ENCODE measurements at places on chromosomes 7 and 10.

DNA sequence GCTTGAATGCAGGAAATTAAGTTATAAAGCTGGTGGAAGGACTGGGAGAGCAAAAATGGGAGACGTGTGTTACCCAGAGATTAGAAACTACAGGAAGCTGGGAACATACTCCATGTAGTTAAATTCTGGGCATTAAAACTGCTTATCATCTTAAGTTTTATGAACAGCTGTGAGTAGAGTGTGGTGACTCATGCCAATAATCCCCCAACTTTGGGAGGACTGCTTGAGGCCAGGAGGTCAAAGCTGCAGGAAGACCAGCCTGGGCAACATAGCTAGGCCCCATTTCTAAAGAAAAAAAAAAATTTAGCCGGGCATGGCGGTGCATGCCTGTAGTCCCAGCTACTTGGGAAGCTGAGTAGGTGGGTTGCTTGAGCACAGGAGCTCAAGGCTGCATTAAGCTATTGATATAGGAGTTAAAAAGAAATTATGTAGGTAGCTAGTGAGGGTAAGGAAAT, 56.2 kb upstream of the SEPHS1 start:
- no peak for DNase-seq

DNA sequence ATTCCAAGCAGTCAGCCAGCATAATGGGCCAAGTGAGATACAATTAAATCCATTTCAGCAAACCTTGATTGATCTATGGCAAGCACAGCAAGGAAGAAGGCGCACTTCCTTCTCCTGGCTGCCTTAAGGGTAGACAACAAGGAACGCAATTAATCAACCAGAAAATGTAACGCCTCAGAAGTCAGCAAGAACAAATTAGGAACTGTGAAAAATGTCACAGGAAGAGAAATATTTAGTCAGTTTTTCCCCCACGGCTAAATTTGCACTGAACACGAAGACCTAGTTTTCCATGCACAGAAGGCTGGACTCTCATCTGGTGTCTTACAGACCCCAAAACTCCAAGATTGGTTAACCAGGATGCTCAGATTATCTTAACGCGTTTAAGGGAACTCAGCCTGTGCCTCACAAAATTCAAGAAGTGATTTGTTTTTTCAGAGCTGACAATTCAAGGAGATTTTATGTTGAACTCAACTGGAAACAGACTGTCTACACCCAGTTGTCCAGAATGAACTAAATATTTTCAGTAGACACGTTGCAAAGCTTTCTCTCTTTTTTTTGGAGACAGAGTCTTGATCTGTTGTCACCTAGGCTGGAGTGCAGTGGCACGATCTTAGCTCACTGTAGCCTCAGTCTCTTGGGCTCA, 14.2 kb downstream of the SNX8 start:
- DNase-seq = no peak

GRCh38 chr10:124824507-124824906, 22.9 kb downstream of the ABRAXAS2 start:
- DNase-seq = no peak

GRCh38 chr7:9776900-9777299, 1196.8 kb upstream of the PHF14 start:
- DNase-seq = no peak

- no peak for DNase-seq
Observed at GRCh38 chr10:30184397-30185033, 125.1 kb upstream of the JCAD start.

GRCh38 chr7:111997546-111997945, 208.7 kb downstream of the DOCK4 start:
- no peak for DNase-seq

- DNase-seq = no peak
Observed at GRCh38 chr7:114919587-114919986, 2.3 kb upstream of the MDFIC start.

GRCh38 chr7:29988424-29989256, 961 bp downstream of the SCRN1 start:
- no peak for DNase-seq

DNA sequence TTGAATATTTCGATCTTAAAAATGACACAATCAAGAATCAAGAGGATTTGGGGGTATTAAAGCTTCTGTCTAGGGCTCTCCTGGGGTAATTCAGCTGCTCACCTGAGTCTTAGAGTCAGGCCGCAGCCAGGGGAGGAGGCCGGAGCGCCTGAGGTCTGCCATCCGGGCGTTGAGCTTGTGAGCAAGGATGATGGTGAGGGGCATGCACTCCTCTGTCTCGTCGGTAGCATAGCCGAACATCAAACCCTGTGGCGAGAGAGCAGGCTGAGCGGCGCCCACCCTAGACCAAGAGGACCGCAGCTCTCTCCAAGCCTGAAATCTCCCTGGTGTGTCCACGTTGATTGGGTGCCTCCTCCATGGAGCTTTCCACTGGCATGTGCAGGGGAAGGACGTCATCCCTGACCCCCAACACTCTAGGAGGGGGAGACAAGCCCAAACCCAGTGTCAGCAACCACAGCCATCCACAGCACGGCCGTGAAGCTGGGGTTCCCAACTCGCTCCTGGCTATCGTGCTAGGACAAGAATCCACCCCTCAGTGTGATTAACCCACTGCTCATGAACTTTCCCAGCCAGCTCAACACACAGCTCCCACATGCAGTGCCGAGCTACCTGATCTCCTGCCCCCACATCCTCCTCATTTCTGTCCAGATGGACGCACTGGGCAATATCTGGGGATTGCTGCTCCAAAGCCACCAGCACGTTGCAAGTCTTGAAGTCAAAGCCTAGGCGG, 9.2 kb downstream of the MAT1A start:
- no peak for DNase-seq

GRCh38 chr10:17038627-17039026, 91.0 kb downstream of the CUBN start:
- DNase-seq = no peak

- DNase-seq = no peak
Observed at GRCh38 chr10:5915451-5915850, 25.4 kb downstream of the FBH1 start.

- DNase-seq = no peak
Observed at GRCh38 chr7:150372271-150373048, 3.8 kb downstream of the REPIN1 start.

GRCh38 chr7:130736298-130736900, 2.4 kb upstream of the KLF14 start:
- no peak for DNase-seq

- DNase-seq = no peak
Observed at GRCh38 chr7:151725844-151726651, 150.9 kb downstream of the PRKAG2 start.

DNA sequence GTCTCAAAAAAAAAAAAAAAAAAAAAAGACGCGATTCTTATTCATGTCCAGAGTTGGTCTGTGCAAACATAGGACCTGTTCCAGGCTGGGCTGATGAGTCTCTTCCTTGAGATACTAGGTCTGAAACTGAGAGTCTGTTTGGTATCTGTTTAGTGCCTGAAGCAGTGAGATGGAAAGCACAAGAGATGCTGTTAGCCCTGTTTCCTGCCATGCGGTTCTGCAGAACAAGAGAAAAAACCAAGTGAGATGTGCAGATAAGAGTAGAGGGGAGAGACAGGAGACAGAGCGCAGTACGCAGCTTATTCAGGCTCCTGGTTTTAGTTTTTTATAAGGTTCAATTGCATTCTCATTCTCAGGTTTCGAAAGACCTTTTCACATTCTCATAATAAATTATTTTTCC, 85.8 kb upstream of the PRKCQ start:
- DNase-seq = peak; percentile 59

GRCh38 chr7:144445590-144445989, 42.1 kb upstream of the NOBOX start:
- DNase-seq = no peak

- DNase-seq = no peak
Observed at GRCh38 chr10:42475168-42476098, 162.9 kb downstream of the ZNF33B start.

DNA sequence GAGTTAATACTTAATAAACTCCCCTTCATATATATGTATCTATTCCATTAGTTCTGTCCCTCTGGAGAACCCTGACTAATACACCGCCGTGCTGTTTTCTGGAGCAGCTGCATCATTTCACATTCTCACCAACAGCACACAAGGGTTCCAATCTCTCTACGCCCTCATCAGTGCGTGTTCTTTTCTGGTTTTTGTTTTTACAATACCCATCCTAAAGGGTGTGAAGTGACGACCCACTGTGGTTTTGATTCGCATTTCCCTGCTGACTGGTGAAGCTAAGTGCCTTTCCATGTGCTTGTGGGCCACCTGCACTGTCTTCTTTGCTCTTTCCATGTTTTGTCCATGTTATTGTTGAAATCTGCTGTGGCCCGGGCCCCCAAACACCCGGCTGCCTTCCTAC, 11.0 kb upstream of the INSIG1 start:
- no peak for DNase-seq

DNA sequence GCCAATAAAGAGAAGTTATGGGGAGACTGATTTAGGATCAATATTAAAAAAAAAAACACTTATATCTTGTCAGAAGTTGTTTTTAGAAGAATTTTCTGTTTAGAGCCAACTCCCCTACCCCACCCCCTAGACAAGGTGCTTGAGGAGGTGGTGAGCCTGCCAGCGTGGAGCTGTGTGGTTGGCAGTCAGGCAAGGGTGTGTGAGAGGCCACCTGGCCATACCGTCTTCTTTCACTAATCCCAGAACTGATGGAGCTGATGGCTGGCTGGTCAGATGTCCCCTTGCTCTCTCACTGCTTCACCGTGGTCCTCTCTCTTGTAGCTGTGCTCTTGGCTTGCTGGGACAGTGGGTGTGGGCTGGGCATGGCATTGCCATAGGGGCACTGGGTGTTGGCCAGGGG, 34.3 kb downstream of the NACAD start:
- no peak for DNase-seq

- no peak for DNase-seq
Observed at GRCh38 chr7:158077934-158078910, 509.4 kb downstream of the PTPRN2 start.

- no peak for DNase-seq
Observed at GRCh38 chr7:27083646-27084045, 12.2 kb downstream of the HOXA1 start.

DNA sequence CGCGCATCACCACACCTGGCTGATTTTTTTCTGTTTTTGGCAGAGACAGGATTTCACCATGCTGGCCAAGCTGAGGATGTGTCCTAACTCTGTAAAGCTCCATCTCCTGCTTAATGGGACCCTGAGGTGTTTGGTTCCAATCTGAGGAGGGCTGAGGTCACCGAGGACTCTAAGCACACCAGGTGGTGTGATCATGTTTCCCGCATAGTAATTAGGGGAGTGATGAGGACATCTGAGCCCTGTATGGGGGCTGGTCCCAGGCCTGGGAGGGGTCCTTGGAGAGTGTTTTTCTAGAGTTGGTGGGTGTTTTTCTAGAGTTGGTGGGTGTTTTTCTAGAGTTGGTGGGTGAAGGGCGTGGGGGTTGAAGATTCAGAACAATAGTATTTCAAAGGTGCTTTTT, 3.0 kb upstream of the ABHD11 start:
- DNase-seq = no peak

- no peak for DNase-seq
Observed at GRCh38 chr10:2438248-2438939, 629.0 kb upstream of the PFKP start.

DNA sequence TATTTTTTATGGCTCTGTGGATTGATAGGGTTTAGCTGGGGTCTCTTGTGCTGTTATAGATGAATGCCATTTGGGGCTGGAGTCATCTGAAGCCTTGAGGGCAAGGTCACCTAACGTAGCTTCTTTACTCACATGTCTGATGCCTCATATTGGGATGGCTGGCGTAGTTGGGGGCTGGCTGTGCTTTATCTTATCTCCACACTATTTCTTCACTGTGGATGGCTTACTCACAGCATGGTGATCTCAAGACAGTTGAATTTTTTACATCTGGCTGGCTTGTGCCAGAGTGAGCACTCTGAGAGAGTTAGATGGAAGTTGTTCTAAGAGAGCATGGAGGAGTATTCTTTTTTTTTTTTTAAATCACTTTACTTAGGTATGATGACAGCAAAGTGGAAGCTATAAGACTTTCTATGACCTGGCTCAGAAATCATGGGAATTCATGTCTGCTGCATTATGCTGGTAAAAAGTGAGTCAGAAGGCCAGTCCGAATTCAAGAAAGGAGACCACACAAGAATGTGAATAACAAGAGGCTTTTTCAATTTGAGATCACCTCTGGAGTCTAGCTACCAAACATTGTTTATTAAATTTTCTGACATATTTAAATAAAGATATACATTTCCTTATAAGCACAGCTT, 252.4 kb upstream of the TPK1 start:
- no peak for DNase-seq

DNA sequence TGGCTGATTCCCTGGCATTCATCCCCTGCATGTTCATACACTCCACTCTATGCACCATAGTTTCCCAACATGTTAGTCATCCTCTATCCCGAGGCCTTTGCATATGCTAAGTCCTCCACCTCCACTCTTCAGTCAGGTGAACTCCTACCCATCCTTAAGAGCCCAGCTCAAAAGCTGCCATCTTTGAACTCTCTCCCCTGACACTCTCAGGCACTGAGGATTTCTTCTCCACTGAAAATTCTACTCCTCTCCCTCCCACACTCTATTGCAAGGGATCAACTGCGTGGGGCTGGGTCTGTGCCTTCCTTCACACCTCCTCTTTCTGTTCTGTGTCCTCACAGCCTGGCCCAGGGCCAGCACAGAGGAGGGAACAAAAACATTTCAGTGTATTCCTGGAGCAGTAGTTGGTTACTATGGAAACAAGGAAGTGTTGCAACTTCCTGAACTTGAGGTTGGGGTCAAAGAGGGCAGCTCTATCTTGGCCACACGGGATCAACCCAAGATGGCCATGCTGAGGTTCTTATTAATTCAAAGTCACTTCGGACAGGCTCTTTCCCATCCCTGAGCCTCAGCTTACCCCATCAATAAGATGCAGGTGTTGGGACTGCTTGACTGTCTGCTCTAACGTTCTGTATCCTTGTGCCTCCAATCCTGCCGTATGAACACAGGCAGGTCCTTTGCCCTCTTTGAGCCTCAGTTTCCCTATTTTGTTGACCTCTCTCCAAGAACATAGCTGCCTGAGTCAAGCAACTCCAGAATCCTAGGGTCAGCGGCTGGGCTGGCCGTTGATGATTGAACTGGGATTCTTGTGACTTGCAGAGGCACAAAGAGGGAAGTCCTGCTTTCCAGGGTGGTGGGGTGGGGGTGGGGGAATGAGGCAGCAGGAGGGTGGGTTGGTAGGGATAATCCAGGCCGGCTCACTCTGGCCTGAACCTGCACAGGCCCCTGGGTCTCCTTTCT, 15.5 kb downstream of the ZMIZ1 start:
- DNase-seq = no peak

DNA sequence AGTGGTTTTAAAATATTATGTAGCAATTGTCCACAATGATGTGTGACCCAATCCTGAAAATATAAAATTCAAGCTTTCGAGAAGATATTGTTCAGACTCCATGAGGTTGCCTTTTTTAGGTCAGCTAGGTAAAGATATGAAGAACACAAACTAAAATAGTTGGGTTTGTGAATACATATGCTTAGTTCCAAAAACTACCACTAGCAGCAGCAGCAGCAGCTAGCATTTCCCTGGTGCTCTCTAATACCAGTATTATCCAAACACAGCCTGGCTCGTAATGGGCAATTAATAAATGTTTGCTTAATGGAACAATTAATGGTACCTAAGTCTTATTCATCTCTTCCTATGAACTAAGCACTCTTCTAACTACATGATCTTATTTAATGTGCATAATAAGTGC, 362.5 kb downstream of the MALRD1 start:
- no peak for DNase-seq

- no peak for DNase-seq
Observed at GRCh38 chr10:112404617-112405016, 30.7 kb downstream of the ACSL5 start.

All from stimulated activated CD4-positive, alpha-beta T cell treated with anti-CD3 and anti-CD28 coated beads, Interleukin-15, amount 100 ng/mL, for 48 hours (primary cell).